ENCODE measurements at places on chromosomes 4 and X.

- DNase-seq = no peak
Observed at GRCh38 chr4:39730072-39730471, 32.1 kb downstream of the UBE2K start.

DNA sequence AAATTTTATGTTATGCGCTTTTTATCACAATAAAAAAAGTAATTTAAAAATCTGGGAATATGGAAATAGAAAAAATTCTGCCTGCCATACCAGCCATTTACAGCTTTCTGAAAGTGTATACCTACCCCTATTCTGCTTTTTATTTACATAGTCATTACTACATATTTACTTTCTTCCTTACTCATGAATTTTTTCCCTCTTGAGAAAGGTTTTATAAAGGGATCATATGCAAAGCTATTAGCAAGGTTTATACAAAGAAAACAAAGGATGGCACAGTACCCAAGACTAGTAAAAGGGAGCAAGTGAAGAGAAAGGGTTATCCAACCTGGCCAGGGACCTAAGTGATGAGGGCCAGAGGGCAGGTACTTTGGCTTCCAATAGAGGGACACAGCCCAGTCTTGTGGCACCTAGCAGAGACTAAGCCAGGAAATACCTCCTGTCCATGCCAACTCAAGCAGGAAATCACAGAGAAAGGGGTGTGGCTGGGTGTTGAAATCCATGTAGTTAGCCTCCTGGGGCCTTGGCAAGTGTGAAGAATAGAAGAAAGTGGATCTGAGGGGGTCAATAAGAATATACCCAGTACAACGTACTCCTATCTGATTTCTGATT lies 207.3 kb upstream of the VEGFC start:
- DNase-seq = no peak

DNA sequence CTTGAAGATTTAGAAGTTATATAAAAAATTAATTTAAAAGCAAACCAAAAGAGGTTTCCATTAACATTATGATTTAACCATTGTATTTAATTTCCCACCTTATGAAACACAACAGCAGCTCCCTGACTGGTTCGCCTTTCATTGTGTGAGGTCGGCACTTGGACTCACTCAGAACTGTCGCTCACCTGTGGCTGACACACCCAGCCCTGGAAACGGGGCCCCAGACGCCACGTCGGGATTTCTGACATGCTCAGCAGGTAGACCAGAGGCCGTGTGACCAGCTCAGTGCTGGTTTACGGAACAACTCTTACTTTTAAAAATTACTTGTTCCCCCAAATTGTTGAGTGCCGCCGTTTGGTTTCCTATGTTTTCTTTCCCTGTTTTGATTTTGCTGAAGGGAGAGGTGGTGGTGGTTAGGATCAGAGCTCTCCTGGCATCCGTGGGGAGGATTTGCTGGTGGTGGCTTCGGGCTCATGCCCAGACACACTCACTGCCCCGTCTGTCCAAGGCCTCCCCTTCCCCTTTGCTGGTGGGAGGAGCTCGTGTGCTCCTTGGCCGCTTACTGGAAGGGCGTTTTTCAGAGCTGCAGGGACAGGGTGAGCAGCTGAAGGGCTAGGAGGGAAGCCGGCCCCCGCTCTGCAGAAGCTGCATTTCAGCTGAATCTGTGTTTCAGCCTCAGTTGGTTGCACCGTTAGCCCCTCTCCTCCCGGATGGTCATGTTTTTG lies 59.2 kb downstream of the CPLX1 start:
- no peak for DNase-seq

DNA sequence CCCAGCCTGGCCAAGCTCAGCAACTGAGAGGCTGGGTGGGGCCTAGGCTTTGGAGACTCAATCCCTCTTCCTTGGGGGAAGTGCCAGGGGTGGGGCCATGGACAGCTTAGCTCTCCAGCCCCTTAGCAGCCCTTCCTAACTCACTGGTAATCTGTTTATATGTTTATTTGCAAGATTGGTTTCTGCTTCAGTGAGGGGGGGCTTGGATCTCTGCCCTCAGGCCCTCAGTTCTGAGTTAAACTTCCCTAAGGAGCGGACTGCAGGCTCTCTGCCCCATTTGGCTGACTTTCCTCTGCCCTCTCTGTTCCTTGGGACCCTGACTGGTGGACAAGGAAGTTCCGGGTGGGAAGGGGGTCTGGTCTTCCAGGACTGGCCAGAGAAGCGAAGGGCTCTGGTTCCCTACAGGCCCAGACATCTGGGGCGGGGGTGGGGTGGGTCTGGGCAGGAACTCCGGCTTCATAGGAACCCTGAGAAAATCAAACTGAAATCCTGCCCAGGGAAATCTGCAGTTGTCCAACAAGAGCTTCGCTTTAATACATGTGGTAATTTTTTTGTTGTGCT lies 51.4 kb downstream of the NALF2 start:
- DNase-seq = no peak

- no peak for DNase-seq
Observed at GRCh38 chr4:81030061-81030980, at the start of gene BMP3. Gene BMP3, plus strand, starts transcription at chr4:81030708. Its CDS starts 577 bp downstream, at chr4:81031285.

GRCh38 chr4:111475001-111475400 lies 670.3 kb upstream of the FAM241A start:
- no peak for DNase-seq

- no peak for DNase-seq
Observed at GRCh38 chr4:90219822-90220221, 92.6 kb downstream of the CCSER1 start.

Data from AG04449 (cell line).